ENCODE measurements at places on chromosomes 3 and 15.

GRCh38 chr3:104206925-104207324 lies 1159.8 kb upstream of the ALCAM start:
- DNase-seq = no peak

DNA sequence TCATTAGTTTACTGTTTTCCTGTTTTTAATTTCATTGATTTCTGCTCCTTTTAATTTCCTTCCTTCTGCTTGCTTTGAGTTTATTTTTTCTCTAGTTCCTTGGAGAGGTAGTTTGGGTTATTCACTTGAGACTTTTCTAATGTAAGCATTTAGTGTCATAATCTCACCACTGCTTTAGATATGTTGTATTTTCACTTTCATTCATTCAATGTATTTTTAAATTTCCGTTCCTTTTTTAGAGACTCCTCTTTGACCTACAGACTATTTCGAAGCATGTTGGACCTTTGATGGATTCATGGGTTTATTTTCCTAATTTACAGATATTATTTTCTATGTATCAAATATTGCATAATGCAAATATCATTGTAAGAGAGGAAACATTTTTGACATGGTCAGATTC lies 23.3 kb downstream of the KLHL18 start:
- DNase-seq = no peak

DNA sequence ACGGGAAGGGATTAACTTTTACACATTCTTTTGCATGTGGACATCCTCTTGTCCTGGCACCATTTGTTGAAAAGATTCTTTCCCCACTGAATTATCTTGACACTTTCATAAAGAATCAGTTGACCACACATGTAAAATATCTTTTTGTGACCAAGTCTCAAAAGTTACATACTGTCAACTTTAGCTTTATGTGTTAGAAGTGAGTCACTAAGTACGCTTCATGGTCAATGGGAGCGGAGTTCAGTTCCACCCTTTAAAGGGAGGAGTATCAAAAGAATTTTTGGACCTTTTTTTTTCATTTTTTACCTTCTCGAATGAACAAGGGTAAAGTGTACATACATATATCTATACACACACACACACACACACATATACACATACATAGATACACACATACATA lies 35.4 kb downstream of the MAPK6 start:
- DNase-seq = no peak

GRCh38 chr3:66075281-66075680 lies 36.6 kb upstream of the MAGI1 start:
- DNase-seq = no peak

DNA sequence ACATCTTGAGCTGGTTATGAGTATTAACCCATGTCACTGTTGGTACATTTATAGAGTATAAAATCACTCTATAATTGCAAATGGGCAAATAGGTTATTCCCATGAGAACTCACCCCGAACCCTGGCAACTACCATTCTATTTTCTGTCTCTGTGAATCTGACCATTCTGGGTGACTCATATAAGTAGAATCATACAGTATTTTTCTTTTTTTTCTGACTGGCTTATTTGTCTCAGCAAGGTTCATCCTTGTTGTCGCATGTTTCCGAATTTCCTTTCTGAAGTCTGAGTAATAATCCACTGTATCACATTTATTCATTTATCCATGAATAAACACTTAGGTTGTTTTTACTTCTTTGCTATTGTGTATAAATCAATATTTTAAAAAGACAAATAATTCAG lies 59.9 kb upstream of the CHRM5 start:
- DNase-seq = no peak

DNA sequence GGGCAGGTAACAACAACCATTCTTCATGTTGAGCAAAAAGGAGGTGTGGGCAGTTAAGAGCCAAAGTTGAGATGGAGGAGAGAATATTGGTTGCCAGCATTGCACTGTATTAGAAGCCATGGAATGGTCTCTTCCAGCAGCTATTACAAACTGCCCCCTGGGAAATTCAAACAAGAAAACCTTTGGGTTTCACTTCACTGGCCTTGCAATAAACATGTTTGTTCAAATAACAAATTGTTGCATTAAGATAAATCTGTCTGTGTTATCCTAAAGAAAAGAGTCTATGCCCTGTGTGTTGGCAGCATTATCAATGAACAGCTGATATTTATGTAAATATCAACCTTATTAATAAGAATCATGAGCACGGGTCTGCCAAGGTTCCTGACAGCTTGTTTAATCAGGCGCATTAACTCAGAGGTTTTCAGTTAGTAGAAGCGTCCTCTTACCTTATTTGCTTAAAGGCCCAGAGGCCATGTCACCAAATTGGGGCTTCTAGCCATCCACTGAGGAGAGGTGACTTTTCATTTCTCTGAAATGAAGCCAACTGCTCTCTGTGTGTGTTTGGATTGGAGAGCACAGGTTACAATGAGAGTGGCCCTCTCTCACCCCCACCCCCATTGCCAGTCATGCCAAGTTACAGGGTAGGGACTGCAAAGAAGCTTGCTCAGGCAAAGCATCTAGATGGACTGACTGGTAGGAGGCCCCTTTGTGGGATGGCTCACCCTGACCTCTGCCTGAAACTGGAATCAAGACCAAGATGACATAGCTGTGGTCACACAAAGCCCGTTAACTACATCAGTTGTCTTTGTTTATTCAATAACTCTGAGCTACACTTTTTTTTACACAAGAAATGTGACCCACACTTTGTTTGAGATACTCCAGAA lies 10.5 kb downstream of the FILIP1L start:
- DNase-seq = no peak

GRCh38 chr3:114446600-114446999 lies 152.8 kb downstream of the TIGIT start:
- no peak for DNase-seq

DNA sequence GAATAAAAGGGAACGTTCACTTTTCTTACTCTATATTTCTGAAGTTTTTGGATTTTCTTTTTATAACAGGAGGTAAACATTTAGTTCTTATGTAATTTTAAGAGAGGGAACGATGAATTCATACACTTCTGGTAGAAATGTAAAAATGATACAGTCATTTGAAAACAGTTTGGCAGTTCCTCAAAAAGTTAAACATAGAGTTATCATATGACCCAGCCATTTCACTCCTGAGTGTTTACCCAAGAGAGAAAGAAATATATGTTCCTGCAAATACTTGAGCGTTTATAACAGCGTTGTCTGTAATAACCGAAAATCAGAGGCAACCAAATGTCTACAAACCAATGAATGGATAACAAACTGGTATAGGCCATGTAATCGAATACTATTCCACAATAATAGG lies 20.8 kb upstream of the CCR9 start:
- DNase-seq = no peak

DNA sequence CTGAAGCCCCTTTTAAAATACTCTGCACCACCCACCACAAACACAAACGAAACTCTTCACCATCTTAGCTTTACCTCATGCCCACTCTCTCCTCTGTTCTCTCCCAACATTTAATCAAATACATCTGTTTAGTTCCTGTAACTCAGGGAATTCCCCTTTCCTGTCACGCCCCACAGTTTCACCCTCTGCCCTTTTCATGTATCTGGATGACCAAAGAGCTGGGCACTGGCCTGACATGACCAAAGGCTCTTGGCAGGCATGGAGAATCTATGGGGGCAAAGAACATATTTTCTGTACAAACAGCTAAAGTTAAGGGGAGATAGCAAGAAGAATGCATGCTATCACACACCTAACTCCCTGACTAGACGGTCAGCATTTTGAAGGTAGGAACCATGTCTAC lies 270.0 kb downstream of the TBL1XR1 start:
- DNase-seq = no peak

GRCh38 chr3:77326586-77326985 lies 286.7 kb downstream of the ROBO2 start:
- no peak for DNase-seq

DNA sequence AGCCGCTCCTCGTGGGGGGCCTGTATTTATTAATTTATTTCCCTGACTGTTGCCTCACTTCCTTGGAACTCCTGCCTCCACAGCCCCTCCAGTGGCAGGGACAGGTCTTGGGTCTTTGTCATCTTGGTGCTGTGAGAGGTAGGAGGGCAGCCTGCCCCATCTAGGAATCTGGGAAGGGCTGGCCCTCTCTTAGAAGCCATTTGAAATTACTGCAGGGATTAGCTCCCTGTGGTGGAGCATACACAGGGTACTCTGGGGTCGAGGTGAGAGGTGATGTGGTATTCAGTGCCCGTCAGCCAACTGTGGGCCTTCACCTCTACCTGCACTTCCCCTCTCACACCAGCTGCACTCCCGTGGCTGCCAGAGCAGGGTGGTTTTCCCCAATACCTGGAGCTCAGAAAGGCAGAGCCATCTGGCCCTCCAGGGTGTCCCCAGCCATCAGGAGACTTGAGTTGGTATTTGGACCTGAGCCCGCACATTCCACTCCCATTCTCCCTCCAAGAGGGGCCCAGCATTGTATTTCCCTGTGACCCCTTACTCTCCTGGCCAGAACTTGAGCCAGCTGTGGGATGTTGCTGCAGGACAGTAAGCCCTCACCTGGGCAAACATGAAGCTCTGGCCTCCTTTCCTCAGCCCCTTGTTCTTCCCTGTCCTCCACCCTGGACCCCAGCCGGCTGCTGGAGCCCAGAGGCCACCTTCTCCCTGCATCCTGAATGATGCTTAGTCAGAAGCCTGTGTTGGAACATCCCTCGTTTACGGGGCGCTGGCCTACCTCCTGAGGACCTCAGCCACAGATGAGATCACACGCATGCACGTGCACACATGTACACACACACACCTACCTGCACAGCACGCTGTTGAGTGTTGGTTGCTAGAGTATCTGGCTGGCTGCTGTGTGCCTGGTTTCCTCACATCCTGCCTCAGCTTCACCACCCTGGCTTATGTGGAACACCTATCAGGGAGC lies 2.0 kb upstream of the JMJD7 start:
- no peak for DNase-seq

DNA sequence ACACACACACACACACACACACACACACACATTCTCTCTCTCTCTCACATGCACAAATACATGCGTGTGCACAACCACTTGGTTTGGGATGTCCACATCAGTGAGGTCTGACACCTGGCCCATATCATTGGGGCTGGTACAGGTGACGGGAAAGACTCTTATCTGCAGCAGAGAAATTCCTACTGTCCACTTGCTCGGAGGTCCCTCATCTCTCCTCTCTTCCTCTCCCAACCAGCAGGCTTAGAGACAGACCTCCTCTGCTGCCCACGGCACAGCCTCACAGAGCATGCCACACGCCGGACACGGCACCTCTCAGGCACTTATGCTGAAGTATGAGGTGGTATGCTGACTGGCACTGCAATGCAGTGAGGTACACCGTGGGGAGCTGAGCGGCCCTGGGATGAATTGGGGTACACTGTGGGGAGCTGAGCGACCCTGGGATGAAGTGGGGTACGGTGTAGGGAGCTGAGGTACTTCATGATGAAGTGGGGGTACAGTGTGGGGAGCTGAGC lies 41.7 kb downstream of the MAGEF1 start:
- DNase-seq = no peak

DNA sequence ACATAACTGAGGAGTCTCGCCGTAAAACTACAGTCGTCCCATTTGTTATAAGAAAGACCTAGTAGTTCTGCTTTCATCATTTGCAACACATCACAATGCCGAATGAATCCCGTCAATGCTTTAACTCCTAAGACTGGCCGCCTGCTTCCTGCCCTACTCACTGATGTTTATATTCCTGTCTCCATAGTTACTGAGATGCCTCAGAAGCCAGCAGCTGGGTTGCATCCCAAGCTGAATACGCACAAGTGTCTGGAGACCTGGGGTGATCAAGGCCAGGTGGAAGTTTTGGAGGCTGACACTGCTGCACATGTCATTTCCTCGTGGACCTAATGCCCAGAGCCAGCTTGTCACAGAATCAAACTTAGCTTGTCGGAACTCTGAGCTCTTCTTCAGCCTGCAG lies 95.2 kb upstream of the UBE2E1 start:
- DNase-seq = no peak

GRCh38 chr15:84552896-84553295 lies 47.9 kb upstream of the ZSCAN2 start:
- no peak for DNase-seq

GRCh38 chr3:140189976-140190375 lies 255.0 kb downstream of the CLSTN2 start:
- DNase-seq = no peak

DNA sequence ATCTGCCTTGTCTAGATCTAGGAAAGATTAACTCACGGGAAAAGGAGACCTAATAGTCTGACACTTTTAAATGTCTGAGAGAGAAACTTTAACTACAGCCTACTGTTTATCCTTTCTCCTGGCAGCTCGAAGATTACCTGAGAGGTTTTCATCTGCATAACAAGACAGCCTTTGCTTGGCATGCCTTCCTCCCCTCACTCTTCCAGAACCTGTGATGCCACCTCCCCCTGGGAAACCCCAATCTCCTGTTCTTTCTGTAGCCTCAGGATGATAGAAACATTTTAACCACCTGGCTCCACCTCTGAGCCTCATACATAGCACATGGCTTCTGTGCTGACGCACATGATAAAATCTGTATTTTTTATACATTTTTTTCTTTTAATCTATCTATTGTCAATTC lies 420.8 kb downstream of the CNTN6 start:
- DNase-seq = no peak

GRCh38 chr3:197701841-197702240 lies 34.9 kb downstream of the RUBCN start:
- no peak for DNase-seq

GRCh38 chr15:43294091-43294706 lies 27.5 kb upstream of the TGM5 start:
- DNase-seq = no peak

DNA sequence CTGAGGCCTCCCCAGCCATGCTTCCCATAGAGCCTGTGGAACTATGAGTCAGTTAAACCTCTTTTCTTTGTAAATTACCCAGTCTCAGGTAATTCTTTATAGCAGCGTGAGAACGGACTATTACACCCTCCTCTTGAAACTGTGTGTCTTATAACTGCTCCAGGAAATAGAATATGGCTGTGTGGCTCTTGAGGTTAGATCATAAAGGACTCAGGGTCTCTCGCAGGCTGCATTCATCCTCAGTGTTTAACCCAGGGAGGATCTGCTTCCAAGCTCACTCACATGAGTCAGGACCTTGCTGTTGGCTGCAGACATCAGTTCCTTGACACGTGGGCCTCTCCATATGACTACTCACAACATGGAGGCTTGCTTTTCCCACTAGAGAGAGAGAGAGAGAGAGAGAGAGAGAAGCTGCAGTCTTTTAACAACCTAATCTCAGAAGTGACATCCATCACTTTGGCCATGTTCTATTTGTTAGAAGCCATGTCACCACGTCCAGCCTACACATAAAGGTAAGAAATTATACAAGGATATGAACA lies 114.3 kb upstream of the UBE2E1 start:
- no peak for DNase-seq

GRCh38 chr3:132283440-132283839 lies 33.8 kb upstream of the ACP3 start:
- DNase-seq = no peak

DNA sequence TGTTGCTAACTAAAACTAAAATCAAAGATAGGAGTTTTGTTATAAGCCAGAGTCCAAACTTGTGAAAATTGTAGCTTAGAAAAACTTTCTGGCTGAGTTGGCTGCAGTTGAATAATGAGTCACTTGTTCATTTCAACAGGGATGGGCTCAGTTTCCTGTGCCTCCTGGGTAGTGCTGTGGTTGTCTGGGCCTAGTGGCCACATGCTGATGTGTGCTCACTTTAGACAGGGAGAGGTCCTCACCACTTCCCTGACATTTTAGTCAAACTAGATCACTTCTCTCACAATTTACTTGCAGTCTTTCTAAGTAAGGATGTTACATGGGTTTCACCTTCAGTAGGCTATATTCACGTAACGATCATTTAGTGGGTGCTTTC lies 6.3 kb upstream of the UBE2Q2 start:
- no peak for DNase-seq

- no peak for DNase-seq
Measured at GRCh38 chr3:17290894-17291293, 406.1 kb downstream of the PLCL2 start.

Measured in tibial artery (tissue), 4 donors.